Activated CD4-positive, alpha-beta T cell treated with anti-CD3 and anti-CD28 coated beads, Interleukin-2, amount 50 U/mL, for 24 hours (primary cell): ENCODE measurements at places on chromosomes 4 and X.

DNA sequence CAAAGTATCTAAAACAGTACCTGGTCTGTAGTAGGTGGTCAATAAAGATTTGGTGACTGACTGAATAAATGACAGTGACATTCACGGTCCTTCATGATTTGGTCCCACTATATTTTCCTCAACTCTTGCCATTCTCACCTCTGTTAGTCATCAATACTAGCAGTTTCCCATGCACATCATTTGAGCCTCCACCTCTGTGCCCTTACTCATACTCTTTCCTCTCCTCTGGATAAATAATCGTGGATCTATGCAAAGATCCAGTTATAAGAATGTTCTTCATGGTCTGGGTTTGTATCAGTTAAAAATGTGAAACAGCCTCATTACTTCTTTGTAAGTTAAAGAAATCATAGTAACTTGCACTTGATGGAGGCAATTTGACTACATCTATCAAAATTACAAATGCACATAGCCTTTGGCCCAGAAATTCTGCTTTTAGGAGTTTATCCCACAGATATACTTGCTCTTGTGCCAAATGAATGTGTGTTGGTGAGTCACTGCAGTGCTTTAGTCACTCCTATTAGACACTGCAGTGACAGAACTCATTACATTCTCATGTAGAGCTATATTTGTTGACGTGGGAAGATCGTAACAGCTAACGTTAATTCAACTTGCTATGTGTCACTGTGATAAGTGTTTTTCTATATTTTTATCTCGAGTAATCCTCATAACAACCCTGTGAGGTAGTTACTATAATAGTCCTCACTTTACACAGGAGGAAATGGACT lies 121.9 kb upstream of the SMIM10 start:
- DNase-seq: no peak

- no peak for DNase-seq
Measured at GRCh38 chr4:42078184-42078801, 74.2 kb downstream of the BEND4 start.

GRCh38 chr4:110629780-110630687 lies 7.2 kb upstream of the PITX2 start:
- no peak for DNase-seq

DNA sequence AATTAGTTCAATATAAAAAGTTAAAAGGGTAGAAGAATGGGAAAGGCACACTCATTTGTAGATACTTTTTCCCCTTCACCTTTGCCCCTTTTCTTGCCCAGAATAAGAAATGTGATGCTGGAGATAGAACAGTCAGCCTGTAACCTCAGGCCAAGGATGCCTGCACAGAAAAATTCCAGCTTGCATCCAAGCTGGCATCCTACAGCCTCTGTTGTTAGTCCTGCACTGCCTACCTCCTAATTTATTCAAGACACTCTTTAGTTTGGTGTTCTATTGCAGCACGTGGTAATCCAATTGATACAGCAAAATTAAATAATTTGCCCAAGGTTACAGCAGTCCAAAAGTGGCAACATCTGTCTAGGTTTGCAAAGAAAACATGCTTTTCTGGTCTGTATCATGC lies 9.7 kb upstream of the USO1 start:
- DNase-seq: no peak

- DNase-seq: no peak
Measured at GRCh38 chr4:89136525-89136924, 25.2 kb downstream of the TIGD2 start.
